Activated CD4-positive, alpha-beta T cell treated with anti-CD3 and anti-CD28 coated beads for 24 hours (primary cell): ENCODE measurements at places on chromosomes 2 and 18.

- no peak for DNase-seq
Measured at GRCh38 chr2:85794491-85795121, 40.8 kb downstream of the ATOH8 start.

DNA sequence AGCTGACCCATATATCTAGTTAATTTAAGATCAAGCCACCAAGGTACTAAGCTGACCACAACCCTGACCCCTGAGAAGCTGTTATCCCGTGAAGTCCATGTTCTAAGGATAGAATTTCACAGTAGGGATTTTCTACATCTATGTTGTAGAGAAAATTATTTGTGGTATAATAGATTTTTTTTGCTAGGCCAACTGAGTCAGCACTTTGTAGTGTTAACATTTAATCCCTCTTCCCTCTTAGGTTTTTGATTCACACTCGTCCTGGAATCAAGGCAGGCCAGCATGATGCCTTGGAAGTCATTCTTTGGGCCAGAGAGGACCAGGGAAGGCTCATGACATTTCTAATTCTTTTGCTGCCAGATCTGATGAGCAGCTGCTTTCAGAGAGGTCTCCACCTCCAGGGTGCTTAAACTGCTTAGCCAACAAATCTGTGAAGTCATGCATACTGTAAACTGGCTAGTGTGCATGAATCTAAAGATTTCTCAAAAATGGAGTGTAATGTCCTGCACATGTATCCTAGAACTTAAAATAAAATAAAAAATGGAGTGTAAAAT lies 102.5 kb downstream of the RBM43 start:
- no peak for DNase-seq

DNA sequence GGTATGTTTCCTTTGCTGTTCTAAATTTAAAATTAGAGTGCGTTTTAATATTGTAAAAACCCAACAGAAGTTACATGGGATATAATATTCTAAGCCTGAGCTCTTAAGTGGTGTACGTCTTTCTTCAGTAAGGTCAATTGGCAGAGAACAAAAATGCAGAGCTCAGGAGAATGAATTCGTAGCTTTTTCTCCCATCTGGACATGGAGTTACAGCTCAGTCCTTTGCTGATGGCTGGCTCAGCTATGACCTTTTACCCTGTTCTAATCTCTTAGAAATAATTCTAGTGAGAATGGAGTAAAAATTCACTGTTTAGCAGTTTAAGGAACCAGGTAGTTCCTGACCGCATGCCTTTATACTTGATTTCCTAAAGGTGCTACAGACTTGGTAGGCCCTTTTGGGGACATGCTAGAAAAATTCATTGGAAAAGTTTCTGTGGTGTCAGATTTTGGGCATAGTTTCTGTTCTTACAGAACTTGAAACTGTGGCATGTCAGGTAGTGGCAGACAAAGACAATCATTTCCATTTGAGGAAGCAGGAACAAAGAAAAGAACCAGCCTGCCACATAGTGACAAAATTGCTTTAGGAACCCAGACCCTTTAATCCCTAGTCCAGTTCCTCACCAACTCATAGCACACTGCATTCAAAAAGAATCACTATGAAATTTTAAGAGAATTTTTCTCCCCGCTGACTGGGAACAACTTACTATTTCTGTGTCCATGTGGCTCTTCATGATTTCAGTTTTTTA lies 566.8 kb upstream of the ZNF804A start:
- DNase-seq, result no peak

- no peak for DNase-seq
Measured at GRCh38 chr2:68689553-68690537, 44.8 kb upstream of the ARHGAP25 start.

DNA sequence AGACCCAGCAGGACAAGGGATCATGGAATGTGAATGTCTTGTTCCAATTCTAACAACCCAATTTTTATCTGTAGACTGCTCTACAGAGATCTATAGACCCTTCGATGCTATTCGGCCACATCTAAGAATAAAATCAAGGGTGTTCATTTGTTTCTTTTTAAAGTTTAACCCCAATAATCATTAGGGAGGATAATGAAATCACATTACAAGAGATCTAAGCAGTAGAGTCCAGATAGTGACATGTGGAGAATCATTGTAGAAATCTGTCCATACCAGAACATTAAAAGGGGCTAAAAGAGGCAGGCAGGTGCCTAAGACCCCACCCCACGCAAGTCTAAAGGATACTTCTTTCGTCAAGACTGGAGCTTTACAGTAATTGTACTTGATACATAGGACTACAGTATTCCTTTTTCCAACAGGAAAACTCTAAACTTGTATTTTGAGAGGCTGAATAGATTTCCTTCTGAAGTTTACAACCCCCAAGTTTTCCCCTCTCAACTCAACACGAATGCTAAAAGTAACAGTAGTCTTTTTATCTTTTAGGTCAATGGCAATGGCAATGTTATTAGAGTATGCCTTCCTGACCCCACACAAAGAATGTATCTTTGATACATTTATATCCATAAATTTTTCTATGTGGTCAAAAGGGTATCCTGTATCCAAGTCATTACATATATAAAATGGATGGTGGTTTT lies 183.7 kb downstream of the TCF4 start:
- no peak for DNase-seq

GRCh38 chr2:45096996-45097395 lies 87.7 kb upstream of the SIX2 start:
- no peak for DNase-seq

DNA sequence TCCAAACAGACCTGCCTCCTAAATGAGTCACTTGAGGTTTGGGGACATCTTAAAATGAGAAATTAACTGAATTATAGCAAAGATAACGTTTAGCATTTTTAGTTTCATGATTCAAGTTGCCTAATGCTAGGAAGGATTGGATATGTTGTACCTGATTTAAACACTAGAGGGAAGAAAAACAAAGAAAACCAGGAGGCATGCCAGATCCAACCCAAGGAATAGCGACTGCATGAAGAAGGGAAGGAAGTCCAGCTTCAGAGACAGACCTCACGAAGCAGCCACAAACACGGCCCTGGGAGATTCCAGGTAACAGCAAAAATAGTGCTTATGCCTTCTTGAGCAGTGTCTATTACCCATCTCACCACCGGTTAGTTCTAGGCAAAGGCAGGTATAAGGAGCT lies 499.9 kb upstream of the SPHKAP start:
- DNase-seq, result no peak

- DNase-seq, result no peak
Measured at GRCh38 chr2:230933521-230934180, 8.6 kb upstream of the GPR55 start.

DNA sequence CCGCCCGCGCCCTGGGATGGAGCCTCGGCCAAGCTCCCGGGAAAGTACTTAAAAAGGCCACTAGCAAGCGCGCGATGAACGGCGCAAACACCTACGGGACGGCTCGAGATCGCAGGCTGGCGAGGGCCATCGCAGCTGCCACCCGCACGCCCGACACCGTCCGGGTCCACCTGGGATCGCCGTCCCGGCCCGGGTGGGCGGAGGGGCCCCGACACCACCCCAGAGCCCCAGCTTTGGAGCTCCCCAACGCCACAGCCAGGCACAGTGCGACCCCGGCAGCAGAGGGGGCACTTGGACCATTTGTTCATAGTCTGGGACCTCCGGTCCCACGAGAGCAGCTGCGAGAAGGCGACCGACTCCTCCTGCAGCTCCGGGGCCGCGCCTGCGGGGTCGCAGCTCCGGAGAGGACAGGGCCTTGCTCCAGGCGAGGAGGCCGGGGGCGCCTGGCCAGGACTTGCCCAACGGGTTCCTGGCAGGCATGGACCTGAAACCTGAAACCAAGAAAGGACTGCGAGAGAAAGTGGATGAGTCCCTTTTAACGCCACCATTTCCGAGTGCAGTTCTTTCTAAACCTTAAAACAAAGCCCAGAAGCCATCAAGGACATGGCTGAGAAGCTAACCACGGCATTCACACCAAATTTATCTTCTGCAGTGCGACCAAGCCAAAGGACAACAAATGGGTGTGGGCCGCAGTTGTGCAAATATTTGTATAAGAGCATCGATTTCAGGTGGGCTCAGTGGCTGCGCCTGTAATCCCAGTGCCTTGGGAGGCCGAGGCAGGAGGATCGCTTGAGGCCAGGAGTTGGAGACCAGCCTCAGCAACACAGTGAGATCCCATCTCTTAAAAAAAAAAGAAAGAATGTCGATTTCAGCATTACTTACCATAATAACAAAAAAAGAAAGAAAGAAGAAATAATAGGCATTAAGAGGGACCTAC lies 54.0 kb upstream of the IMP4 start:
- DNase-seq, result no peak

GRCh38 chr2:228860601-228861285 lies 410.3 kb downstream of the PID1 start:
- DNase-seq, result no peak

DNA sequence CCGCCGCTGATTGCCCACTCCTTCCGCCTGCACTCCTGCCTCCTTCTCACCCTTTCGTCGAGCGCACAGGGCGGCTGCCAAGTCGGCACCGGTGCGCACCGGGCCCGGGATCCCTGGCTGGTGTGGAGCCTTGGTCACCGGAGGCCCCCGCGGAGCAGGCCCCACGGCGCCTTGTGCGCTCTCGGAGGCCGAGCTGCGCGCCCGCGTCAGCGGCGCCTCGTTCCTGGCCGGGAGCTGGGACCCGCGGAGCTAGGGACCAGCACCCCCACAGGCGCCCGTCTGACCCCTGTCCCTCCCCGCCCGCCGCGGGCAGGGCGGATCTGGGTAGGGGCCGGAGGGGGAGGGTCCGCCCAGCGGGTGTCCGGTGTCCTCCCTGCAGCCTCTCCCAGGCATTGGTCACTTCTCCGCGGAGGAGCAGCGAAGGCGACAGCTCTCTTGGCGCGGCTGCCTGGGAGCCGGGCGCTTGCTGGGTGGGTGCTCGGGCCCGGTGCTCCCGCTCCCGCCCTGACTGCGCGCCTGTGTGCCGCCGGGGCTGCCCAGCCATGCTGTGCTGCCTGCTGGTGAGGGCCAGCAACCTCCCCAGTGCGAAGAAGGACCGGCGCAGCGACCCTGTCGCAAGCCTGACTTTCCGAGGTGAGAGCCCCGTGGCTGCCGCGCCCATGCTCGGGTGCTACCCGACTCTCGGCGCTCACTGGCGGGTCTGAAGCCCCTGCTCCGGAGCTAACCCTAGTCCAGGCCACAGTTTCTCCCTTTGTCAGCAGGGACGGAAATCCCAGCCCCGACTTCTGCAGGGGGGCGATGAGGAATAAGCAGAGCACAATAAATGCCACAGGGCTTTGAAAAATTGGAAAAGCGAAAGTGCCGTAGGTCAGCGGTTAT lies 13.2 kb downstream of the DYSF start:
- no peak for DNase-seq

GRCh38 chr2:196926562-196927375 lies at the start of gene PGAP1:
Gene PGAP1, minus strand, starts transcription at chr2:196926707. Its CDS starts 91 bp downstream, at chr2:196926616.
- DNase-seq, result peak; percentile 69

GRCh38 chr2:177291701-177292100 lies 27.2 kb upstream of the NFE2L2 start:
- DNase-seq, result no peak

GRCh38 chr18:62828852-62829251 lies 113.5 kb downstream of the PHLPP1 start:
- DNase-seq, result no peak

DNA sequence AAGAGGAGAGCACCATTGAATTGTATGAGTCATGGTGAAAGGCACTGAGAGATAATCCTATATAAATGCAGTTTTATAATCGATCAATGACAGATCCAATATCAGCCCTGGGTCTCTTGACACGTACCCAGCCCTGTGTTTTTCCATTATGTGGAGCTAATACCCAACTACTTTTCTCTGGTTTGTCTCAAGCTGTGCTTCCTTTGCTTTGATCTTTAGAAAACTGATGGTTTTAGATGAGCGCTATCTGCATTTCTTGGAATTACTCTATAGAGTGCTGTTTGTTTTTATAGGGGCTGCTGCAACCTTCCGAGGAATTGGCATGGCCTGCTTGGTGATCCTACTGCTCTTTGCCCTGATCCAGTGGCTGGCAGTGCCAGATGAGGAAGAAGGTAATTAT lies 45.0 kb downstream of the NEMP2 start:
- DNase-seq, result no peak

- no peak for DNase-seq
Measured at GRCh38 chr2:171086352-171087290, 74.1 kb downstream of the TLK1 start.

DNA sequence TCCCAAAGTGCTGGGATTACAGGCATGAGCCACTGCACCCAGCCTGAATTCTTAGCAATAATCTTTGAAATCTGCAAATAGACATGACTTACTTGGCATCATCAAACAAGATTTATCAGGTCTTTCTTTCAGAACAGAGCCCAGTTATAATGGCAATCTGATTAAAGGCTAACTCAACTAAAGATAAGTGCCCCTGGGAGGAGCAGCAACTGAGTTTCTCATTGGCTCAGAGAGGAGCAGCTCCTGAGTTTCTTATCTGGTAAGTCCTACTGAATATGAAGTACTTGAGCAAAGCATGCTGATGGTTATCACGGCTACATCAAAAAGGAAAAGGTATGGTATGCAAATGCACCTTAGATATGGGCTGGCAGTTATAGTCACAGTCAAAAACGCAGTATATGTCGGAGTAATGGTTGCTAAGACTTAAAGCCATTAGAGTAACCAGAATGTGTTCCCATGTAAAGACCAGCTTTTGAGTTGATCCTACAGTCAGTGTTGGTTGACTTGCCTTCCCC lies 15.0 kb upstream of the AP1S3 start:
- DNase-seq, result no peak

DNA sequence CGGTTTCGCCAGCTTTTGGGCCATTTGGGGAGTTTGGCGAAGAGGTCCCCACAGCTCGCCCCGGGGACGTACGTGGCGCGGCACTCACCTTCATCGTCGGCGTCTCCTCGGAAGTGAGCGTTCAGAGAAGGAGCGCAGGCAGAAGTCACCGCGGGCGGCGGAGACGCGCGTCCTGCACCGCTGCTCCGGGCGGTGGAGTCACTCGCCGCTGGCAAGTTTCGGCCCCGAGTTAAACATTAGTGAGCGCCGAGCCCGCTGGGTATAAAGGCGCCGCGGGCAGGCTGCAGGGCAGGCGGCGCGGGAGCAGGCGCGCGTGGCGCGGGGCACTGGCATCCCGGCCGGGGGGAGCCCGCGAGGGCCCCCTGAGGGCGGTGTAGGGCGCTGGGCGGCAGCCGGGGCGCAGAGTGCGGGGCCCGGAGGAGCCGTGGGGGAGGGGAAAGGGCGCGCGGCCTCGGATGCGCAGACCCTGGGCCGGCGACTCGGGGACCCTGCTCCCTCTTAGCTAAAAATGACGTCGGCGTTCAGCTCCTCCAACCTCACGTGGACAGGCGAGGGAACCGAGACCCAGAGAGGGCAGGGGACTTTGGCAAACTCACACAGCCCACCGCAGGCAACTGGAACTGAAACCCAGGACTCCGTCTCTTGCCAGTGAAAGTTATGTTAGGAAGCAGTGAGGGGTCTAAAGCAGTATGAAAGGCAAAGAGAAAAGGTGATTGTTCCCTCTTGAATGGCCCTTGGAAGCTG lies at the start of gene DPP4:
DPP4 (minus strand) TSS at position 328 of the 744 bp plus-strand sequence; CDS start at position 94, 234 bp downstream.
- no peak for DNase-seq

DNA sequence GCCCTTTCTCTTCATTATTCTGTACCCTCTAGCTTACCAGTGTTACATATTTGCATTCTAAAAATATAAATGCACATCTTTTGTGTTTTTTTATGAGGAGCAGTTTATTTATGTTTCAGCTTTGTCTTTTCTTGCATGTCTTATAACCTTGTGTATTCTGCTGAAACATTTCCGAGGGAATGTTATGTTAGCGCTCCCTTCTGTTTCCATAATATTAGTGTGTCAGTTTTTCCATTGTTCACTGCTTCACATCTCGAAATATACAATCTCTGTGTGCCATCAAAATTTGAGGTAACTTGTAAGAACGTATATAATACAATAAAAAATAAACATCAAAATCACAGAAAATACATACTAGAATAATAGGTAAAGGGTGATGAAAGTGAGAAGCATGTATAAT lies 153.3 kb downstream of the PKP4 start:
- no peak for DNase-seq

GRCh38 chr2:68319398-68320117 lies at the start of gene CNRIP1:
Gene CNRIP1, minus strand, starts transcription at chr2:68319949. Its CDS starts 549 bp downstream, at chr2:68319400.
- no peak for DNase-seq
